Left renal pelvis (tissue), 4 donors: ENCODE measurements at places on chromosomes 12 and 14.

DNA sequence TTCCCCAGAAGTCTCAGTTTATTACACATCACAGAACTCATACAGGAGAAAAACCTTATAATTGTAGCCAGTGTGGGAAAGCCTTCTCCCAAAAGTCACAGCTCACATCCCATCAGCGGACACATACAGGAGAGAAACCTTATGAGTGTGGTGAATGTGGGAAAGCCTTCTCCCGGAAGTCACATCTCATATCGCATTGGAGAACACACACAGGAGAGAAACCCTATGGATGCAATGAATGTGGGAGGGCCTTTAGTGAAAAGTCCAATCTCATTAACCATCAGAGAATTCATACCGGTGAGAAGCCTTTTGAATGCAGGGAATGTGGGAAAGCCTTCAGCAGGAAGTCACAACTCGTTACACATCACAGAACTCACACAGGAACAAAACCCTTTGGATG, 20.1 kb downstream of the ZNF84 start:
- DNase-seq, result no peak

GRCh38 chr14:64170181-64170580, 124.0 kb downstream of the ESR2 start:
- DNase-seq, result no peak

DNA sequence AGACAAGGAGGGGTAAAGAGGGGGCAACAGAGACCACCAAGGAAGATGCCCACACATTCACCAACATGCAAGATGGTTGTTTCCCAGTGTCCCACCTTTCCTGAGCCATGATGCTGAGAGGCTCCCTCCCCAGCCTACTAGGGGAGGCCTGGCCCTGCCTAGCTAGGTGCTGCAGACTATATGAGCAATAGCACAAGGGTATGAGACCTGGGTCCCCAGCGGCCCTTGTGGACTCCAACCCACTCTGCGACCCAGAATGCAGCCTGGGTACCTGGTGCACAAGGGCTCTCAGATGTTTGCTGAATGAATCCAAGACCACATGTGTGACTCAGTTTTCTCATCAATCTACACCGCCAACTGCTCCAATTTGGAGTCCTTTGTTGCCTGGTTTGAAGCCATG, 13.9 kb downstream of the TGFB3 start:
- DNase-seq, result no peak

DNA sequence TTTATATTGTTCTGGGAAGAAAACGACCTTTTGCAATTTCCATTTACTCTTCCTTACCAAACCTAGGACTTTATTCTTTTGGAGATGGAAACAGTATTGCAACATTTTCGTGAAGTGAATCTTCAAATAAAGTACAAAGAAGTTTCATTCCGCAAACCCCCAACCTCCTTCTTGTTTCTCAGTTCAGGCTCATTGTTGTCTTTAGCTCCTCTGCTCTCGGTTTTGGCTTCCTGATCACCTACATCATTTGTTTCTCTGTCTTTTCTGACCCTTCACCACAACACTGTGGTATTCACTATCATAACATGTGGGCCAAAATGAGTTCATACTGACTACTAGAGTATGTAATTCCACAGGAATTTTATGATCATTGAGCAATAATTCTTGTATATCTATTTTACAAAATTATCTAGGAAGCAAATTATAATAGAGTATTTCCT, 266.8 kb downstream of the ADAMTS20 start:
- no peak for DNase-seq

- no peak for DNase-seq
Measured at GRCh38 chr12:59850268-59850667, 254.4 kb downstream of the SLC16A7 start.

GRCh38 chr12:4270016-4270830, 3.3 kb upstream of the CCND2 start:
- DNase-seq, result no peak

DNA sequence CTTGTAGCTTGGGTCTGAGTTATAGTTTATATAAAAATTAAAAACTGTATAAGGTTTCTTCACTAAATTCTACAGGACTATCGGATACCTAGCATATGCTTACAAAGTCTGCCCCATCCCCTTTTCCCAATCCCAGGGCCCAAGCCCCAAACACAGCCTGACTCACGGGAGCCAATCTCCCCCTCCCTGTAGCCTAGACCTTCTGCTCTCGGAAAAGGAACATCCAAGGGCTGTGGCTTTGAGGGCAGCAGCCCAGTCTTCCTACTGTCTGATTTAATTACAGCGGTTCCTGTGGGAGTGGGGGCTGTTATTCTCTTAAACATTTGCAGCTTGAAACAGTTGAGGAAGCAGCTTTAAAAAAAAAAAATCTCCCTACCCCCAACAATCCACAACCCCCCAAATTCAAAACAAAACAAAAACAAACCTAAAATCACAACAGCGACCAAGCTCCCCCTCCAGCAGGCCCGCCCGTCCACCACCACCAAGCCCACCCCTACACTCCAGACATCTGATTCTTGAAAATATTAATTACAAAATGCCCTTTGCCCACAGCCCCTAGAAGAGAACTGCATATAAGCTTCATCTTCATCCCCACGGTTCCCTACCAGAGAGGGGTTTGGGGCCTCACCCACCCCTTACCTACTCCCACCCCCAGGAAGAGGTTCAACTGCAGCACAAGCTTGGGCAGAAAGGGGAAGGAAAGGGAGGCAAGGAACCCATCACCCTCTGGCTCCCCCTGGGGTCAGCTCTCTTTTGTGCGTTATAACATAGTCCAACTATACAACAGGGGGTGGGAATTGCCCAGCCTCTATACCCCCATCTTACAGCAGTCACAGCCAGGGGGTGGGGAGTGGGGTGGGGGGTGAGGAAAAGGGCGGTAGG, 1.1 kb upstream of the PRKAG1 start:
- no peak for DNase-seq

DNA sequence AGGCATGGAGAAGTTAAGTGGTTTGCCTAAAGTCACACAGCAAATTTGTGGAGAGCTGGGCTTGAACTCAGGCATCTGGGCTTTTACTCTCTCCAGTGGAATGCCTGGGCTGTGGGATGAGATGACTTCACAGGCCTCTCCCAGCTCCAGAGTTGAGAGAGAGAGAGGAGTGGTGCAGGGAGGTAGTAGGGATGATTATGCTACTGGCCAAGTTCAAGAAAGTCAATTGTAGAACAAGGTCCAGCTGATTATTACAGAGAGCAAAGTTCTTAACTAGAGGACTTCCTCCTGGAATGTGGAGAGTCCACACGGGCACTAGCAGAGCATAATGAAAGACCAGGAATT, 769 bp upstream of the EMP1 start:
- DNase-seq, result no peak

- no peak for DNase-seq
Measured at GRCh38 chr14:85333313-85333712, 196.6 kb upstream of the FLRT2 start.

DNA sequence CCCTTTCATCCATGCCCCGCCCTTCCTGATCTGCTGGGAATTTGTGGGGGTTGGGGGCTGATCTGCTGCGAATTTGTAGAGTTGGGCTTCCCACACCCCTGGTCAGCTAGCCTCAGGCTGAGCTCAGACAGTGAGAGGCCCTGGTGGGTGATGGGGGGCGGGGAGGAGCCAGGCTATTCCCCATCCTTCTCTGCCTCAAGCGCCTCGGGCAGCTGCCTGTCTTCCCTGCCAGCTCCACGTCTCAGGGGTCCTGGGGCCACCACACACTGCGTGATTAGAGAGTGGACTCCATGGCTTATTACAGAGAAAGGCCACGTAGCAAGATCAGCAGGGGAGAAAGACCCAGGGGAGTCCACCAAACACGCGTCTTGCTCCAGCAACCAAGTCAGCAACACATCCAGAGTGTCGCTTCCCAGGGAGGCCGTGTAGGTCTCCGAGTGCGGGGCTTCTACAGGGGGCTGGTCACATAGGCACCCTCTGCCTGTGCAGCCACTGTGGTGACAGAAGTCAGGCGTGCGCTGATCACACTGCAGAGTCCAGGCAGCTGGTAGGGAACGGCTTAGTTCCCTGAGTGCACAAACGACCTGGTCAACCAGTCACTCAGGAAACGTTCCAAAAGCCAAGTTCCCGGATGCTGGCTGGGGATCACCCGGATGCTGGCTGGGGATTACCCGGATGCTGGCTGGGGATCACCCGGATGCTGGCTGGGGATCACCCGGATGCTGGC, 254.4 kb upstream of the SFSWAP start:
- DNase-seq, result no peak

DNA sequence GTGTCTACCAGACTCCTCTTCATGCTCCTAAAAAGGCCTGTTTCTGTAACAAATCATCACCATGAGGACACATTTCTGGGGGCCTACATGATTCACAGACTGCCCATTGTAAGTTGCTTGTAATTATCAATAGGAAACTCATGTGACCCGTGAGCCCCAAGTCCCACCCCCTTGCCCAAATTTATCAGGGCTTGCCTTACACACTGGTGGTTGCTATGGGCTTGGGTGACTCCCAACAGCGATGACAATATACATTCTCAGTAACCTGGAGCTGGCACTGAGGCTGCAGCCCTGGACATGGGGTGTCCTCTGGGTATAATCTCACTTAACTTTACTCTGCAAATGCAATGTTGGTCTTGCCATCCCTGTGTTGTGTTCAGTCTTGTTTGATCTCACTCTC, 149.2 kb downstream of the NRXN3 start:
- no peak for DNase-seq

DNA sequence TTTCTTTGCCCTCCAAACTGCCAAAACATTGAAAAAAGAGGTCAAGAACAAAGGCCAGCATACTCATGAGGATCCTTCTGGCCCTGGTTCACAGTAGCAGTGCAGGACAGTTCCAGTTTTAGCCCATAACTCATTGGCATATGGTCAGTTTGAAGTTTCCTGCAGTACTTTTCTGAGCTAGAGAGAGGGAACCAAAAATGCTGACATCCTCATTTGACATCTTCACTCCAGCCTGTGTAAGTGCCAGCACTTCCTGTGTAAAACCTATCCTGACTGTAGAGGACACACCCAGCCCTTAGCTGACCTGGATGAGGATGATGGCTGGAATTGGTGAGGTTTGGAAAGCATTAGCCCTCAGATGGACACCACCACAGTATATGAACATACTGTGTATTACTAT, 84.1 kb downstream of the FGD4 start:
- DNase-seq, result no peak

- DNase-seq, result no peak
Measured at GRCh38 chr14:59301354-59301753, 112.9 kb downstream of the DAAM1 start.

GRCh38 chr12:78531831-78532458, 332.6 kb upstream of the SYT1 start:
- DNase-seq, result no peak

GRCh38 chr12:124458220-124458991, 109.0 kb downstream of the NCOR2 start:
- no peak for DNase-seq

DNA sequence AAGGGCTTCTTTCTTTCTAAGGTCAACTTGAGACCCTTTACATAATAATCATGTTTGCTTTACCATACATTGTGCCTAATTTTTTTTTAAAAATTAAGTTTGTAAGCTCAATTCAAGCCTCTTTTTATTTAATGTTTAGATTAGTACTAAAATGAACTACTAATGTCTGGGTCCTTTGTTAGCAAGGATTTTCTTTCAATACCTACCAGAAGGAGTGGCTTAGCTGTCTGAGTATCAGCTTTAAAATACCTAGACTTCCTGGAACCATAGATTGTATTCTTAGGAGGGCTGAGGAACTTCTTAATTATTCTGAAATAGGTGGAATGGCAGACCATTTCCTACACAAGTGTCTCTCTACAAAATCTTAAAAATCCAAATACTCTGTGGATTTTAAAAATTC, 122.1 kb downstream of the HMGA2 start:
- no peak for DNase-seq

GRCh38 chr14:73764406-73765280, 50.5 kb upstream of the PNMA1 start:
- DNase-seq, result no peak

GRCh38 chr14:37602605-37603453, 7.4 kb downstream of the TTC6 start:
- no peak for DNase-seq

DNA sequence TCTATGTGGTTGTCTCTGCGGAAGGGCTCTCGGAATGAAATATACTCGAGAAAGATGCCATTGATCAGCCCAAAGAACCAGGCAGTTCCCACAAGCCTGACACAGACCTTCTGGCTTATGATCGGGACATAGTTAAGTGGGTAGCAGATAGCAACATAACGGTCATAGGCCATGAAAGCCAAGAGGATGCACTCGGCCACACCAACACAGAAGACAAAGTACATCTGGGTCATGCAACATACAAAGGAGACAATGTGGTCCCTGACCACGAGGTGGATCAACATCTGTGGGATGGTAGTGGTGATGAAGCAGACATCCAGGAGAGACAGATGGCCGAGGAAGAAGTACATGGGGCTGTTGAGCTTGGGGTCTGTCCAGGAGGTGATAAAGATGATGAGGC, 326 bp downstream of the OR10AD1 start:
- DNase-seq, result no peak

DNA sequence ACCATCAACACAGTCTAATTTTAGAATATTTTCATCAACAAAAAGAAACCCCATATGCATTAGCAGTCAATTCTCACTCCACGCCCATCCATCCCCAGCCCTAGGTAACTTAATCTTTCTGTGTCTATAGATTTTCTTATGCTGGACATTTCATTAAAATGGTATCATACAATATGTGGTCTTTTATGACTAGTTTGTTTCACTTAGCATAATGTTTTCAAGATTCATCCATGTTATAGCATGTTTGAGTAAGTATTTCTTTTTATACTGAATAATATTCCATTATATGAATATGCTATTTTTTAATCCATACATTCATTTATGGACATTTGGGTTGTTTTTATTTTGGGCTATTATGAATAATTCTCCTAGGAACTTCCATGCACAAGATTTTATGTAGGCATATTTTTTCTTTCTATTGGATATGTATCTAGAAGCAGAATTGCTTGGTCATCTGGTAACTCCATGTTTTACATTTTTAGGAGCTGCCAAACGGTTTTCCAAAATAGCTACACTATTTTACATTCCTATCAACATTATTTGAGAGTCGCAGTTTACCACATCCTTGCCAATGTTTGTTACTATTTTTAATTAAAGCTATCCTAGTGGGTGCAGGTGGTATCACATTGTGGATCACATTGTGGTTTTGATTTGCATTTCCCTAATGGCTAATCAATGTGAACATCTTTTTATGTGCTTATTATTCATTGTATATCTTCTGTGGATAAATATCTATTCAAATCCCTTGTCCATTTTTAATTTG, 49.0 kb downstream of the RERG start:
- DNase-seq, result no peak

GRCh38 chr14:65792208-65792905, 379.8 kb downstream of the FUT8 start:
- DNase-seq, result no peak

- DNase-seq, result peak; percentile 60
Measured at GRCh38 chr12:19739195-19739776, 300.0 kb downstream of the AEBP2 start.
